ENCODE measurements at places on chromosomes 3 and 15.

- DNase-seq: no peak
These were observed 305.1 kb upstream of the KCNH8 start for GRCh38 chr3:18843188-18843587.

DNA sequence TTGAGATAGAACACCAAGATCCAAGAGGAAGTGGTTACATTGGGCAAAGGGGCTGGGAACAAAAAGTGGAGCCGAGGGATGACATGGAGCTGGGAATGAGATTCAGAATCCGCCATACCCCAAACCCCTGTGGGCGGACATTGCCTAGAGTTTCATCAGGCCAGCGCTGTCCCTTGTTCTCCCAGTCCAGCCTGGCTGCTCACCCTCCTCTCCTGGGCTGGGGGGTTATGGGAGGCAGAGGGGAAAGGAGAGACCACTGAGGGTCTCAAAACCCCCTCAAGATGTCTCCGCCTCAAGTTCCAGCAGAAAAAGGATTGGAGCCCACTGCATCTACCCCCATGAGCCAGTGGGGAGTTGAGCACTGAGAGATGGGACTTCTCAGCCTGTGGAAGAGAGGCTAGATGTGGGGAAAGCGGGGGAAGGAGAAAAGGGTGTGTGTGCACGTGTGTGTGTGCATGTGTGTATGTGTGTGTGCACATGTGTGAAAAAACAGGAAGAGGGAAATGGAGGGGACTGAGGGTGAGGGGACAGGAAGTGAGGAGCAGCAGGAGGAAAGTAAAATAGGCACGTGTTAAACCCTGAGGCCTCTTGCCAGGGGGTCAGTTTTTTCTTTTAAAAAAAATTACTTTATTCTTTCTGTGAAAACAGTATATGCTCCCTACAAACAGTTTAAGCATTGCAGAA, 14.3 kb downstream of the GRM2 start:
- DNase-seq: peak; percentile 32

DNA sequence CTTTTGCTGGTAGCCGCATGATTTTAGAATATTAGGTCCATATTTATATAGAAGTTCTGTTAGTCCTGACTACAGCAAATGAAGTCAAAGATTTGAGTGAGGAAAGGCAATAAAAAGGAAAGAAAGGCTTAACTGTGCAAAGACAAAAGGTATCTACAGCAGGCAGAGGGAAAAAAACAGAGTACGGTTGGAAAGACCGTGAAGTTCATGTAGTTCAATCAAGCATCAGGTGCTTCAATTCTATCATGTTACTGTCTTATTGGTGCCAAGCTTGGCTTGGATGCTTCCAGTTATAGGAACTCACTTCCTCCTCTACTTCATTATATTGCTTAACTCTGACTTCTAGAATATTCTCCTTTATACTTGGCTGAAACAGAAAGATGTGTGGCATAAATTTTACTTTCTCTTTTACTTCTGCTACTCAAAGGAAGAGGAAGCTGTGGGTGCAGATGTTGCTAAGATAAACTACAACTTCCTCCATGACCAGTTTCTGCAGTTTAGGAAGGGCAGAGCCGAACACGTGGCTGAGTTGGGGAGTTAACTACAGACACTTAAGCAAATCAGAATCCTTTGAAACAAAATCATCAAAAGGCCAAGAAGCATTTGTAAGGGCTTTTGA, 72.6 kb upstream of the ZBED2 start:
- DNase-seq: peak; percentile 98

- DNase-seq: no peak
These were observed 74.3 kb downstream of the CALML4 start for GRCh38 chr15:68130851-68131250.

GRCh38 chr3:66093981-66094380, 55.3 kb upstream of the MAGI1 start:
- DNase-seq: no peak

- peak; percentile 92 for DNase-seq
These were observed 42.8 kb upstream of the RNU6-1 start for GRCh38 chr15:67882487-67883233.

DNA sequence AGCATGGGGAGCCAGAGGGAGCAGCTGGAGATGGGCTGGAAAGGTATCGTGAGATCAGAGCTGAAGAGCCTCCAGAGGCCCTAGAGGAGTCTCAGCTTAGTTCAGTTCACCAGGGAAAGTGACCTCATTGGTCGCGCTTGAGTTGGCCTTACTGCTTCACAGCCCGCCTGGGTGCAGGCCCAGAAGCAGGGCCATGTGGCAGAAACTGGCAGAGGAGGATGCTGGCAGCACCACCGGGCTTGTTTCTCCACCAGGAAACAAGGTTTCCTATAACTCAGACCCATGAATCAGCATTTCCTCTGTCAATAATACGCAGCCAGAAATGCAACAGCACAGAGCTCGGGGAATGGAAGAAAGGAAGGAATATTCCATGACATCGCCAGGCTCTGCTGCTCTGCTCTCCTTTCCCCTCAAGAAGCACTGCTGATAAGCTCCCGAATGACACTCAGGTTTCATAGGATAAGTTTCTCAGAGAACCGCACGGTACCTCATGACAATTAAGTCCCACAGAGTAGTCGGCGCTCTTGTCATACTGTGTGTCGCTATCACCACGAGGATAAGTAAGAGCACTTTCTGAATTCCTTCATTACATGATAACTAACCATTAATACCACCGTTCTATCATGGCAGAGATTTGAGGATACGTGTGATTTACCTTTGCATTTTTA, 147.1 kb upstream of the LPP start:
- DNase-seq: no peak

Measured in Jurkat, Clone E6-1 (cell line).